Activated CD8-positive, alpha-beta memory T cell treated with anti-CD3 and anti-CD28 coated beads for 36 hours (primary cell): ENCODE measurements at places on chromosomes 3 and 15. TPM values are rescaled to one million over a fixed set of nuclear protein-coding genes. Genes with fewer than 3 reads are reported as not detected.

FEZF2 gene
- not detected for total RNA-seq

APOD gene
- not detected for total RNA-seq

SUSD5 gene
- total RNA-seq, result not detected

MCF2L2 gene
- total RNA-seq, result 3.0 TPM

GOLGA6L7 gene
- total RNA-seq, result not detected

XCR1 gene
- not detected for total RNA-seq
